ENCODE measurements at places on chromosomes 6 and 20. TPM values are rescaled to one million over a fixed set of nuclear protein-coding genes. Genes with fewer than 3 reads are reported as not detected.

USP49 gene
- total RNA-seq: 2.4 TPM

ARMH2 gene
- 3.1 TPM for total RNA-seq

ENPP1 gene
- 0.52 TPM for total RNA-seq

KATNA1 gene
- total RNA-seq: 18.2 TPM

ID4 gene
- not detected for total RNA-seq

GTSF1L gene
- total RNA-seq: not detected

ZC2HC1B gene
- total RNA-seq: not detected

BTN1A1 gene
- not detected for total RNA-seq

ZNF334 gene
- not detected for total RNA-seq

GUCA1A gene
- not detected for total RNA-seq

DNA sequence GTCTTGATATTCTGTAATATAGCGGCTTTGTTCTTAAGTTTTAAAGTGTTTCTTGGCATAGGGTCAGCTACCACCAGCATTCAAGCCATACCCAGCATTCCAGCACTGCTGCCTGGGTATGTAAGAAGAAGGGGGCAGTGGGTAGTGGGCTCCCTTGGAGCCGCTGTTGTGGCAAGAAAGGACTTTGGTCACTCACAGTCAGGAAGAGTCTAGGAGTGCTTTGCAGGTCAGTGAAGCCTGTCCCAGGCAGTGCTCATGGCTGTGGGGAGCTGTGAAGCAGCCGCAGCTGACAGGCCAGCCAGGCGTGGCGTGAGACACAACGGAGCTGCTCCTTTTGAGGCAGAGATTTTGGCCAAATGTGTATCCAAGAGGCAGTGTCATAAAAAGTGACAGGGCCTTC lies 512.0 kb downstream of the CDKAL1 start:
- peak; percentile 31 for DNase-seq

DNA sequence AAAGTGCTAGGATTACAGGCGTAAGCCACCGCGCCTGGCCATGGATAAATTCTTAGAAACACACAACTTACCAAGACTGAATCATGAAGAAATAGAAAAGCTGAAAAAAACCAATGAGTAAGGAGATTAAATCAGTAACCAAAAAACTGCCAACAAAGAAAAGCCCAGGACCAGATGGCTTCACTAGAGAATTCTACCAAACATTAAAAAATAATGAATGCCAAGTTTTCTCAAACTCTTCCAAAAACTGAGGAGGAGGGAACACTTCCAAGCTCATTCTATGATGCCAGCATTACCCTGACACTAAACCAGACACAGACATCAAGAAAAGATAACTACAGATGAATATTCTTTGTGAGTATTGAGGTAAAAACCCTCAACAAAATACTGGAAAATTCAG lies 44.3 kb downstream of the USP49 start:
- DNase-seq: no peak

DNA sequence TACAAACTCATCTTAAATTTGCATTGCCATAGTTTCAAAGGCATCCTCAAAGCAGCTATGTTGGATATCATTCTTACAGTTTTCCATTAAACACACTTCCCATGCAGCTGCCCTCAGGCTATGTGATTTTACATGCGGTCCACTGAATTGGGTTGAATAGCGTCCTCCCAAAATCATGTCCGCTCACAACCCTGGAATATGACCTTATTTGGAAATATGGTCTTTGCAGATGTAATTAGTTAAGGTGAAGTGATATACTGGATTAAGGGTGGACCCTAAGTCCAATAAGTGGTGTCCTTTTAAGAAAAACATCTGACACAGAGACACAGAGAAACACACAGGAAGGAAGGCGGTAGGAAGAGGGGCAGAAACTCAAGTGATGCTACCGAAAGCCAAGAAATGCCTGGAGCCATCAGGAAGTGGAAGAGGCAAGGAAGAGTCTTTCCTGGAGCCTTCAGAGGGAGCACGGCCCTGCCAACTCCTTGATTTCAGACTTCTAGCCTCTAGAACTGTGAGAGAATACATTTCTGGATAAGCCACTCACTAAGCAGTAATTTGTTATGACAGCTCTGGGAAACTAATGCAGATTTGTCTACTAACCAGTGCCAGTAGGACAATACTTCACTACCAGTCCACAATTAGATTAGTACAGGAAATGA lies 42.7 kb upstream of the NHSL1 start:
- no peak for DNase-seq

- peak; percentile 60 for DNase-seq
Measured at GRCh38 chr6:16700202-16700915, 60.9 kb downstream of the ATXN1 start.

- DNase-seq: no peak
Measured at GRCh38 chr6:147986846-147987245, 355.8 kb upstream of the SASH1 start.

DNA sequence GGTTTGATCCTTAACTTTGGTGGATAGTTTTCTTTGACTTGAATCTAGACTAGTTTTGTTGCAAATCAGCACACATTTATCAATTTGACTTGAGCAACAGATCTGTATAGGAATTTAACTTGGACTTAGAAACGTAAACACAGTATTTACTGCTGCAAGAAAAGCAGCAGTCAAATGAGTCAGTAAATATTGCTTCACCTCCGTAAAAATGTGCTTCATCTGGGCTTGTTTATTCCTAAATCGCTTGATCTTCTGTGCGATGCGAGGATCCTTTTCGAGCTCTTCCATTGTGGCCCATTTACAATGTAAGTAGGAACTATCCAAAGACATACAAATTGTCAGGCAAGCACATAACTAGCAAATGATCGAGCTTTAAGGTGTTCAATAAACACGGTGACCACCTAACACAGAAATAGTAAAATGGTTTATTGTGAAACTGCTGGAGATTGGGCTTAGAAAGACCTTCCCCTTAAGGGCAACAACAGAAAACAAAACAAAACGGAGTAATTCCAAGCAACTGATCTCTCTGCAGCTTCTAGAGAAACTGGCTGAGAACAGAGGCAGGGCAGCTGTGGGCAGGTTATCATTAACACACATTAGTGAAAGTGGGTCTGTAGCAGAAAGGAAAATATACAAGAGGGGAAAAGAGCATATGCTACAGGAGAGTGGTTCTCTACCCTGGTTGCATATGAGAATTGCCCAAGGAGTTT lies 120.8 kb downstream of the CHD6 start:
- DNase-seq: no peak

GRCh38 chr20:32162351-32162750 lies 45.2 kb downstream of the PLAGL2 start:
- no peak for DNase-seq

DNA sequence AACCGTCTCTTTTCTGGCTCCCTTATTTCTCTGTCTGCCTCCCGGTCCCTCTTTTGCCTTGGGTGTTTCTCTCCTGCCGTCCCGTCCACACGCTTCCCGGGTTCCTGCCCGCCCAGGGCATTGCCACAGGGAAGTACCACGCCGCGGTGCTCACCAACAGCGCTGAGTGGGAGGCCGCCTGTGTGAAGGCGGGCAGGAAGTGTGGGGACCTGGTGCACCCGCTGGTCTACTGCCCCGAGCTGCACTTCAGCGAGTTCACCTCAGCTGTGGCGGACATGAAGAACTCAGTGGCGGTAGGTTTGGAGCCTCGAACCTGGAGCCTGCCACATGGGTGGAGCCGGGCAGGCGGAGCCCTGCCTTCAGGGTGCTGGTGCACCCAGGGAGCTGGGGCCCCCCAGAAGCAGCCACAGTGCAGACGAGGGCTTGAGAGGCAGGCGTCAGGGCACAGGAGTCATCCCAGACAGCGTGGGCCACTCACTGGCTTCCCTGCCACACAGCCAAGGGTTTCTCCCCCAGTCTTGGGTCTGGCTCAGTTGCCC lies 21.3 kb downstream of the NPEPL1 start:
- DNase-seq: no peak

DNA sequence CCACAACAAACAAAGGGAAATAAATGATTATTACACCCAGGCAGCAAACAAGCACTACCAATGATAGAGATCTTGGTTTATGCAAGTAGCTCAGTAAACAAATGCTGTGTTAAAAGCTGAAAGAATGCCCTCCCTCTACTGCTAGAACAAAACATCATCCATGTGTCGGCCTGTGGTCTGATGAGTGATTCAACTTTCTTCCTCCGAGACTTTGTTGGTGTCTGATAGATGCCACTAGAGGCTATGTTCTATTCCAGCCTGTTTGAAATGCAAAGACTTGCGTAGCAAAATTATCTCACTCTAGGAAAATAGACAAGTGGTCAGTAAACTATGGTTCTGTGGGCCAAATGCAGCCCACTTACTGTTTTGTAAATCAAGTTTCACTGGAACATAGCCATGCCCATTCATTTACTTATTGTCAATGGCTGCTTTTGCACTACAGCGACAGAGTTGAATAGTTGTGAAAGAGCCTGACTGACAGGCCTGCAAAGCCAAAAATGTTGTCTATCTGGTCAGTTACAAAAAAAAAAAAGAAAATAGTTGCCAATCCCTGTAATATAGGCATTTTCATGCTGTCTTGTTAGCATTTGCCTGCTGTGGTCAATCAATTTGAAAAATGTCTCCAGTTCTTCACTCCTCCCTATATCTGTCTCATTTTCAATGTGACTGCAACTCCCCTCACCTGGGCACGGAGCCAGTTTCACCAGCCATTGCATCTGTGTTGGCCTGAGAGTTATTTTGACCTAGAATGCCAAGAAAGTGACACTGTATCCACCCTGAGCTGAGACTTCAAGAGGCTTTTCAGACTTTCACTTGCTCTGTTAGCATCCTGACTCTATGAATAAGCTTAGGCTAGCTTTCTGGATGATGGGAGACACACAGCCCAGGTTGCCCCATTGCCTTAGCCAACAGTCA lies 544.6 kb upstream of the BTBD3 start:
- no peak for DNase-seq

DNA sequence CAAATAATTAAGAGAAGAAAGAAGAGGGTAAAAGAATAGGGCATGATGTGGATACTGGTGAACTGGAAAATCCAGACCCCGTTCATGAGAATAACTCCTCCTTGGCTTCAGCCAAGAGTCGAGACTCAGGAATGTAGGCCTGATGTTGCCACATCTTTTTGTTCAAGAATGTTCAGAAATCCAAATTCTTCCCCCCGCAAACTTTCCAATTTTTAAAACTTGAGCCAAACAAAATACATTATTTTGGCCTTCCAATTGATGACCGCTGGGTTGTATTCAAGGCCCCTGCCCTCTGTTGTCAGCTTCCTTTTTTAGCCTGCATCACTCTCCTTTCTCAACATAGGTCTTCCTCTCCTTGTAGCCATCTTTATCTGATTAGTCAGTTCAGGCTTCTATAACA lies 106.1 kb downstream of the TNFAIP3 start:
- no peak for DNase-seq

DNA sequence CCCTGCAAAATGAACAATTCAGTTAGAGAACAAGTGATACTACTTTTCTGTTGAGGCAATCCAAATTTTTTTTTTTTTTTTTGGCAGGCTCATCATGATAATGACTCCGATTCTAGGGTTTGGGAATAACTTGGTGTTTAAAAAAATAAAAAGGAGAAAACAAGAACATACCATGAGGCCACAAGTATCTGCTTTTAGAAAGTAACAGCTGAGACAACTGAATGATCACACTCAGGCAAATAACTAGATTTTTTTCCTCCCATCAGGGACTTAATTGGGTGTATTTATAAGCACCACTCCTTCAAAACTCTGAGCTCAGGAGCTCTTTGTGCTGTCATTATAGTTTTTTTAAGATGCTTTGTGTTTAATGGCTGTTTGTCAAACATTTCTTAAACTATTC lies 29.6 kb downstream of the PAK5 start:
- no peak for DNase-seq

DNA sequence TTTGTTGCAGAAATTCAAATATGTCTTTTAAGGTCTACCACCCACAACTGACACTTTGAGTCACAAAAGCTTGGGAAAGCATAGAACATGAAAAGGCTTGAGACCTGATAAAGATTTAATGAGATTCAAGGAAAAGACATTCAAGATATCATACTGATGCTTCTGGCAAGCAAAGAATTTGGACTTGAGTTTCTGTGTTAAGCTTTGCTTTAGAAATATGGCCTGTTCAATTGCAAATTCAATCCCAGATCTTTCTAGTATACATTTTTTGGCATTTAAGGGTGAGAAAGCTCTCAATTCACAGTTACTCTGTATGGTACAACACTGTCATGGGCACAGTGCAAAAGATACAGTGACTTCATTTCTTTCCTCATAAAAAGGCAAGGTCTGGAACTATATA lies 38.9 kb upstream of the LAMP5 start:
- no peak for DNase-seq

DNA sequence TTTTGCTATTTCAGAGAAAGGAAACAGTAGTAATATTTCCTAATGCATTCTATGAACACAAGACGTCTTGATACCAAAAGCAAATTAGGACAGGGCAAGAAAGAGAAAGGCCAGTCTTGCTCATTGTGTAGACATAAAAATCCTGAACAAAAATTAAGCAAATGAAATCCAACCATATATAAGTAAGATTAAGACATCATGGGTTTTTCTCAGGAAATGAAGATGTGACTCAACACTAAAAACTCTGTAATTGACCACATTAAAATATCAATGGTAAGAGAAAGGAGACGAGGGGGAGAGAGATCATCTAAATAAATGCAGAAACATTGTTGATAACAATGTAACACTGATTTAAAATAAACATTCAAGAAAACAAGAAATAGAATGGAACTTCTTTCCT lies 205.4 kb downstream of the SOD2 start:
- no peak for DNase-seq

DNA sequence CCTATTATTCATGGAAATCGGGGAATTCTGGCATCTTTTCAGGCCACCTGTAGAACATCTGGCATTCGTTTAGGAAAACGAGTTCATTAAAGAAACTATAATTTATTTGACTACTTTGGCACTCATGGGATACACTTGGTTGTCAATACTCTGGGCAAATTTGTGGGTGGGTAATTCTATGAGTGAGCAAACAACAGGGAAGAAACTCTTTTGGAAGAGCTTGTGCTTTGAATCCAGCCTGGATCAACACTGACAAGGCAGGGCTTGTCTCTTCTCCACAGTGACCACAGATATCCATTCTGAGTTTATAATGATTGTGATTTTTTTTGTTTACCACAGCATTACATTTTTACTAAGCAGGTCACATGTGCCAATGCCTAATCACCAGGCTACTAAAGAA lies 394.7 kb downstream of the THBS2 start:
- no peak for DNase-seq

- DNase-seq: no peak
Measured at GRCh38 chr6:21107796-21108195, 485.8 kb upstream of the SOX4 start.

DNA sequence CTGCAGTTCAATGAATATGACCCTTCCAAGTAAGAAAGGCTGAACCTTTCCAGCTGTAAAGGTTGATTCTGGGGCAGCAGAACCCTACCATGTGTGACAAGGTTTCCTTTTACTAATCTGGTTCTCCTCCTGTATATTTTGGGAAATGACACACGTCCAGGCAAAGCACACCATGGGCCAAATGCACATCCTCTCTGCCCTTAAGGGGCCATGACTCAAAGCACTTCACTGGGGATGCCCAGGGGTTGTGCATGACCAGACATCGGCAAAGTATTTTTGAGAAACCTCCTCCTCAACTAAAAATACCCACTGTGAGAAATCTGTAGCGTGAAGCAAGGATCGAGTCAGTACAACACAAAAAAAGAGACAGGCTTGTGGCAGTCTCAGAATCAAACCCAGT lies 174.7 kb downstream of the BACH2 start:
- DNase-seq: no peak
